ENCODE measurements at places on chromosomes 6 and 20.

- peak; percentile 66 for DNase-seq
Measured at GRCh38 chr6:116010790-116011401, 49.8 kb downstream of the FRK start.

- DNase-seq = no peak
Measured at GRCh38 chr6:34490390-34491090, 24.7 kb downstream of the PACSIN1 start.

GRCh38 chr20:32450484-32451061, 92.4 kb downstream of the ASXL1 start:
- no peak for DNase-seq

- no peak for DNase-seq
Measured at GRCh38 chr6:107849325-107849724, 25.2 kb upstream of the SCML4 start.

DNA sequence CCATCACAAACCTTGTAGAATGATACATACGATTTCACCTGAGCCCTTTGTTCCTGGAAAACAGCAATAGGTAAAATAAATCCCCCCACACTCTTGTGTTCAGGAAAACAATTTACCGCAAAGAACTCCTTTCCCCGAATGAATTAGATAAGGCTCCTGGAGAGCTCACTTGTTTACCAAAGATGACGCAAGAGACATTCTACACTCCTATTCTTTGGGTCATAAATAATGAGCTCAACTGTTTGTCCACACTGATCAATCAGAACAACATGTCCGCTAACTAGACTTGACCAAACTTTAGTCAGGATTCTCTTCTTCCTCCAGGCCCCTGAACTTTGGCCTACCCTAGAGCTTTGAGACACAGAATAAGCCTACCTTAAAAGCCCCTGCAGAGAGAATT, 271.9 kb upstream of the OPRM1 start:
- no peak for DNase-seq

DNA sequence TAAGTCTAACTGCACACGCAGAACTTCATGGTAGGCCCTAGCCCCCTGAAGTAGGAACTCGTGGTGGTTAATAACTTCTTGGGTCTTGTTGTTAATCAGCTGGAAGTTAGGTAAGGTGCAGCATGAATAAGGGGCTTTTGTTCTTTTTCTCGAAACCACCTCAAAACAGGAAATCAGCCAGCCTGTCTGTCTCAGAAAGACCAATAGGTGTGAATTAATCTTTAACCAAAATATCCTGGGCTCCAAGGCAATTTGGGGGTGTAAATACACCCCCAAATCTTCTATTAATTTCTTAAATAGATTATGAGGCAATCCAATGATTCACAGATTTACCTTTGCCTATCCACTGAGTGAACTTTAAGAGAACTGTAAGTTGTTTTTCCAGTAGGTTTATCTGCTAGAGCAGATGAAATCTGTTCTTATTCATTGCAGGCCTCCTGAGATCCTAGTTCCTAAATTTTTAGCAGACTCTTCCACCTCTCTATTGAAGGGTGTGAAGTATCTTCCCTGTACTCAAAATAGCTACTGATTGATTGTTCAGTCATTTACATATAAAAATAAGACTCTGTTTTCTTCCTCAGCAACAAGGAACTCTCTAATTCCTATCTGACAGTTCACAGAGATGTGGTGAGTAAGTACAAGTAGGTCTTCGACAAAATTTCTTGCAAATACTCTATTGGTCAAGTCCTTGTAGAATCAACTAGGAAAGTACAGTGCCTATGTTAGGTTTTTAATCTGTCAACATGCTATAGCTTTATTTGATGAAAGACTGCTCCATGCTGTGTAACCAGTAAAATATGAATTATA, 427.1 kb upstream of the NOX3 start:
- peak; percentile 17 for DNase-seq

GRCh38 chr6:137953761-137954160, 86.7 kb downstream of the TNFAIP3 start:
- no peak for DNase-seq

DNA sequence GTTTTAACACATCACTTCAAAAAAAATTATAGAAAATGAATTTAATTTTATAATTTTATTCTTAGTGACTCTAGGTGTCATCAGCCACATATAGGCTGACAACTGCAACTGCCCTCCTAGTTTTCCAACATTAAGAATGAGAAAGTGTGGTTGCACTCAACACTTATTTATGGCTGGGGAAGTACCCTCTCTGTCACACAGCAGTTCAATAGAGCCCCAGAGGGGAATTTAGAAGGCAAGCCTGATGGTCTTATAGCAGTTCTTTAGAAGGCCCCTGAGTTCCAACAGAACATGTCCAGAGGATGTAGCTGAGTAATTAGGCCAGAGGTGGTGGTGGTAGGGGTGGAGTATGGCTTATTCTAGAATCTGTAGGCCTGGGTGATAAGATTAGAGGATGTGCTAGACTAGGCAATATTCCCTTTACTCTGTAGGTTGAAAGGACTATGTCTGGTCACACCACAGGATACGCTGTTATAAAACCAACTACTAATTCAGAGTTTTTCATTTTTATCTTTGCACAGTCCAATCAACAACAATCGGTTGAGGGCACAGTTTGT, 226.5 kb upstream of the CITED2 start:
- DNase-seq = no peak

DNA sequence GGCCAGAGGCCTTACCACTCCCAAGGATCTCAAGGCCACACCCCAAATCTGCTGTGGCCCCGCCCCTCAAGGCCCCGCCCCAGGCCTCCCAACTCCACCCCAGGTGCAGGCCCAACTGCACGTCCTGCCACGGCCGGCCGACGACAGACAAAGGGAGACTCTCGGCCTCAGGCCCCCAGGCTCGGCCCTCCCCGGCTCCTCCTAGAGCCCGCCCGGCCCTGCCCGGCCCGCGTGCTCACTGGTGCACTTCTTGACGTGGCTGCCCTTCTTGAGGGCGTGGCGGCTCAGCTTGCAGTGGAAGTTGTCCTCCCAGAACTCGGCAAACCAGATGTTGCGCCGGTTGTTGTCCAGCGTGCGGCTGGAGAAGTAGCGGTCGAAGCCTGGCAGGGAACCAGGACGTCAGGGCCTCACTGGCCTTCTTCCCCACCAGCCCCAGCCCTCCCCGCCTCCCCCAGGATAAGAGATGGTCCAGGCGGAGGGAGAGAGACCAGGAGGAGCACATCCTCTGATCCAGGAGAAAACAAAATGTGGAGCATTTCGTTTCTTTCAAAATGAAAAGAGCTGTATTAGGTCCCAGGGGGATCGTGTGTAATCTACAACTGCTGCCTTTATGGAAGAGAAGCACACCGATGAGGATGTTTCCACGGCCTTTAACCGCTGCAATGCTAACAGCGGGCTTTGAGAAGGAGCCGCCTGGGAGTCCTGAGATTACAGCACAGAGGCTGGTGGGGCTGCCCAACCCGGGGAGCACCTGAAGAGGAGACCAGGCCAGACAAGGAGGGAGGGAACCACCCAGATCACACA, 89.4 kb downstream of the GRM4 start:
- DNase-seq = peak; percentile 62

GRCh38 chr6:46648869-46649492, 3.6 kb downstream of the CYP39A1 start:
- no peak for DNase-seq

DNA sequence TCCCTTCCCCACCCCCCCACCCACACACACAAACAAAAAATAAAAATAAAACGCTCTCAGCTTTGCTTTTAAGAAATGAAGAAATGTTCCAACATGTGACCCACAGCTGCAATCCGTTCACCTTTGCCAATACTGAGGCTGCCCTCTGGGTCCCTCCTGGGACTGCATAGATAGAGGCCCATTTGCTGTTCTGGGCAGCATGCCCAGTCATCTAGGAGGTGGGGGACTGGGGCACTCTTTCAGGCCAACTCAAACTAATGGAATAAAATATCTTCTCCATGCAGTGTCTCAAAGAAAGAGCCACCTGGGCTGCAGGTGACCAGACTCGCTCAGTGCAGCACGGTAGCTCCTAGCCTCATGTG, 79.9 kb downstream of the SLC22A3 start:
- DNase-seq = peak; percentile 14

- DNase-seq = no peak
Measured at GRCh38 chr6:29531668-29532067, 27.9 kb downstream of the UBD start.

- no peak for DNase-seq
Measured at GRCh38 chr6:37135835-37136694, 33.9 kb upstream of the PIM1 start.

GRCh38 chr6:157270308-157270707, 53.0 kb downstream of the TMEM242 start:
- no peak for DNase-seq

GRCh38 chr20:31972471-31973021, 4.6 kb downstream of the XKR7 start:
- DNase-seq = no peak

All from fibroblast of skin of right biceps (primary cell).